ENCODE measurements at places on chromosomes 3 and 15.

- no peak for DNase-seq
Observed at GRCh38 chr15:40092979-40093869, 15.5 kb downstream of the BMF start.

DNA sequence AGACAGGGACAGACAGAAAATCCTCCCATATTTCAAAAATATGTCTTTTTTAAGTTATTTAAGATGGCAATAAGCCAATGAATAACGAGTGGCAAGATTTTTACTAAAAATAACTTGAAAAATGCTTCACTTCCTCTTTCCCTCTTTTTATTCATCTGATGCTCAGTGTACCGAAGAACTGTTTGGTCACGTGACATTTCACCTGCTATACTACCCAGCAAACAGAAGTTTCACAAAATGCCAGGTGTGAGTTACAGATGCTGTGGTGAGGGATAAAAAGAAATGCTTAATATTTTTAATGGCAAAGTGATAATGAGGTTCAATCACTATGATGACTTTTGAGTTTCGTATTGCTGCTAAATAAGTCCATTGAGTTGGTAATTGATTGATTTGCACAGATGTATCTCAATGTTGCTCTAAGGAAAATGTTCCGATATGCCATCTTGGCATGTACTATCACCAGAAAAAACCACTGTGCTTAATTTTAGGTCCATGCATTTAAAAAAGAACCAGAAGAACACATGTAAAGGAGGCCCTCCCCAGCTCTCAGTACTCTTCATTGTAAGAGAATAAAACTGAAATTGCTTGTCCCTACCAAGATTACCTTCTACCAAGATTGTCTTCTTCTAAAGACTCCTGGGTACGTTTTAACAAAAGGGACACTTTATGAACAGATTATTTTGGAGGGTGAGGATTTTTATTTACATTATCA is 26.0 kb upstream of the SEC62 start:
- DNase-seq = no peak

DNA sequence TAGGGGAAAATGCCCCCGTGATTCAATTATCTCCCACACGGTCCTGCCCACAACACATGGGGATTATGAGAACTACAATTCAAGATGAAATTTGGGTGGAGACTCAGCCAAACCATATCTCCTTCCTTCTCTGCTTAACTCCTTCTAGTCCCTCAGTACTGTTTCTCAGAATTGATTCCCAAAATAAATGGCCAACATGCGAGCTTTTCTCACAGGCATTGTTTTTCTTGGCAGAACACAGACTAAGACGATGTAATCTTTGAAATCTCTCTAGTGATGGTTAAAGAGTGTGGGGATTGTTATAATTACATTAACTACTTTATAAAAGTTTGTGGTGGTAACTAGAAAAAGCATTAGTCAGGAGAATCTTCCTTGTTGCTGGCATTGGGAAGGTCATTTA is 366.5 kb downstream of the LPP start:
- no peak for DNase-seq

- DNase-seq = no peak
Observed at GRCh38 chr3:87135412-87135811, 91.7 kb upstream of the CHMP2B start.

GRCh38 chr15:74252291-74252690 is 16.2 kb downstream of the CCDC33 start:
- no peak for DNase-seq

DNA sequence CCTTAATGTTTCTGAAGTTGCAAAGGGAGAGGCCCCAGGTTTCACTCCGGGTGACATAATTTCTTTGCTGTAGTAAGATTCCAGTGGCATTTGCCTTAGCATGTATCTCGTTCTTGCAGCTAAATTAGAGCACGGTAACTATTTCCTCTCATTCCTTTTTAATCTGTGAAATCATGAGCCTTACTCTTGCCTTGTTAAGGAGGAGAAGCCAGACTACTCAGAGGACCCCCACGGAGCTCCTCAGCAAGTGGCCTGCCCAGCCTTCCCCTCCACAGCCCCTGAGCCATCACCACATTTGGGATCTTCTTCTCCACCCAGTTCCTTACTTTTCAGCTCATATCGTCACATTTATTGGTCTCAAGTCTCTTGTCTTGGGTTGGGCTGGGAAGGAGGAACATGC is 54.2 kb downstream of the ABHD2 start:
- DNase-seq = no peak

DNA sequence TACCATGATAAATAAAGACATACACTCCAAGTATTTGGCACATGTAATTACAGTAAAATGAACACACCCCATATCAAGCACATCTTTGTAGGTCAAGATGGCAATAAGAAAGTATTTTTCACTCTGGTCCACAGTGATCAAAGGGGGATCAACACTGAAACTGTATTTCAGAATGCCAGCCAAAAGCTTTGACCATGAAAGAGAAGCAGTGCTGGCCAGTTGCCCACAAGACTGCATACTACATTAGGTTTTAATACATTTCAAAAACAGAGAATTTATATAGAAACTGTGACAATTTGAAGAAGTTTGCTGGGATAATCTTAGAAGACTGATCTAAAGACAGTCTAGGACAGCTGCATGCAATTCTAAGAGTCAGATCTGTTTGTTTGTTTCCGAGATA is 1035.3 kb downstream of the FHIT start:
- no peak for DNase-seq

GRCh38 chr15:66642514-66642913 is 59.5 kb upstream of the SMAD6 start:
- no peak for DNase-seq

GRCh38 chr3:79415356-79415755 is 352.4 kb downstream of the ROBO1 start:
- DNase-seq = no peak

DNA sequence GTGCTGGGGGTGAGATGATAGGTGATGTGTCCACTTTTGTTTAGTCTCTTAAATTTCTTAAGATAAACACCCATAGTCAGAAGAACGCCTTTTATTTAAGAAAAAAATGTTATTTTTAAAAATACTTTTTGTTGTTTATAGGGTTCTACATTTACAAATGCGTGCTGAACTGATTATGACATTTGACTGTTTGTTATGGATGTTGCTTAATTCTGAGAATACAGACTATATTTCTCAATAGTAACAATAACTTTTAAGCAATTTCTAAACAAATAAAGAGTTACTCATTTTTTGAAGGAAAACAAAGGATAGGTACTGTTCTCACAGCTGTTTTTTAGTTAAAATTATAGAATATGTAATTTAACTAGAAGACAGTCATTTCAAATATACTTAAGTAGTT is 249.9 kb upstream of the GBE1 start:
- no peak for DNase-seq

- no peak for DNase-seq
Observed at GRCh38 chr15:52309154-52309548, 13.5 kb upstream of the MYO5C start.

GRCh38 chr15:37372064-37372463 is 271.7 kb upstream of the MEIS2 start:
- no peak for DNase-seq

DNA sequence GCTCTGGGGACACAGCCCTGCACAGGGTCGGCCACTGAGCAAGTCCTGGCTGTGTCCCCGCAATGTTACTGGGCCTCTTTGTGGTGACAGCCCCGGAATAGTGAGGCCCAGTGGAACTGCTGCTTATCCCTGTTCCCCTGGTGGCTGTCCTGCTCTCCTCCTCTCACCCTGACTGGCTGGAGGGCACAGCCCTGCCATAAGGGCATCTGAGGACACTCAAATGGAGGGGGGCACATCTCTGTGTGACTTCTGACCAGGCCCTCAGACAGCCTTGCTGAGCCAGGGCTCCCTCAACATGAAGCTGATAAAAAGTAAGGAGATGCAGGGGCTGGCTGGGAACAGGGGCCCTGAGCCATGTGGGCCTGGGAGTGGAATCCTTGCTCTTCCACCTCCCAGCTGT is 127.4 kb upstream of the ATP2B2 start:
- no peak for DNase-seq

DNA sequence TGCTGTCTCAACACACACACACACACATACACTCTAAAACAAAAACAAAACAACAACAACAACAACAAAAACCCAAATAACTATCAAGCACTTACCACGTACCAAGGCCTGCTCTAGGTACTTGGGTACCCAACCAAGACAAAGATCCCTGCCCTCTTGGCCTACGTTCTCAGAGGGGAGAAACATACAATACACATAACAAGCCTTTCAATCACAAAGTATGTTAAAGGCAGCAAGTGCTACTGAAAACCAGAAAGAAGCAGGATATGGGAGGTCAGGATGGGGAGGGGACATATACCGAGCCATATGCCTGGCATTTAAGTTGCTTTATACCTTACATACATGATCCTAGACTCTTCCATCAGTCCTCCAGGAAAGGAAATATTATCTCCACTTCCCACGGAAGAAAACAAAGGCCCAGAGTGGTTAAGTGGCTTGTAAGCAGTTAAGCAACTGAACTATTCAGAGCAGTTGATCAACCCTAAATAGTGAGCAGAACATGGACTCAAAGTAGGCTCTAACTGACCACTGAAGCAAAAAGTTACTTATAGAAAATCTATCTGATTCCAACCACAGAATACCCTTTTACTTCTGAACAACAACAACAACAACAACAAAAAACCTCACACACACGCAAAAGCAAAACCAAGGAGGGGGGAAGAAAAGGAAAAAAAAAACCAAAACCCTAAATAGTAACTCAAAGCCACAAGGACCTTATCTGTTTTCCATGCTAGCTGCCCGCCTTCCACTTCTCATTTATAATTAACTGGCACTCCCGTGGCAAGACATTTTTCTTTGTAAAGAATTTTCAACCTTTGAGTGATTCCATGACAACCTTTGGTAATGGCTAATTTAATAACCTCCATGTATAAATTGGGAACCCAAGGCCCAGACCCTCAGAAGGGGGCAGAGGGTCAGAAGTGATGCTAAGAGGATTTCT is 21.0 kb downstream of the PRICKLE2 start:
- DNase-seq = no peak

DNA sequence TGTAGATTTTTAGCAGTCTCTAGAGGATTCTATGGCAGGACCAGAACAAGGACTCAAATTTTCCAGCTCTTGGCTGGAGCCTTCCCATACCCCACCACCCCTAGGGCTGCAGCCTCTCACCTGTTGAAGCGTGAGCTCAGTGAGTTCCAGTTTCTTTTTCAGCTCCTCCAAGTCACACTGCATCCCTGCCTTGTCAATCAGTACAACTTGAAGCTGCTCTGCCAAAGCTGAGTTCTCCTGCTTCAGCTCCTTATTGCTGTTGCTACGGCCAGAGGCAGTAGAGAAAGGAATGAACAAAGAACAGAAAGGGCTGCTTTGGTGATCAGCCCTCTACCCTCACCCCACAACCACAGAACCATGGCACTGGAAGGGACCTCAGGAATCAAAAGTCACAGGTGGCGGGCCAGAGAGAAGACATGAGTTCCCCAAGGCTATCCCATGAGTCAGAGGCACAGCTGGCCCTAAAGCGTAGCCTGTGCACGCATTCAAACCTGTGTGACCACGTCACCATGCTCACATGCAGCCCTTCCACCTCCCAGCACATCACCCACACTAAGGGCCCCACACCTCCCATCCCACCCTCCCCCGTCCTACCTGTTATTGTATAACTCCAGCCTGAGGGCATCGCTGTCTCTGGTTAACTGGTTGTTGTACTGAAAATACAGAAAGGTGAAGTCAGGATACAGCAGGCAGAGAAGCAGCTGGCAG is 83.3 kb upstream of the C2CD4B start:
- no peak for DNase-seq

GRCh38 chr3:124928333-124929202 is 6.0 kb downstream of the MUC13 start:
- peak; percentile 58 for DNase-seq

DNA sequence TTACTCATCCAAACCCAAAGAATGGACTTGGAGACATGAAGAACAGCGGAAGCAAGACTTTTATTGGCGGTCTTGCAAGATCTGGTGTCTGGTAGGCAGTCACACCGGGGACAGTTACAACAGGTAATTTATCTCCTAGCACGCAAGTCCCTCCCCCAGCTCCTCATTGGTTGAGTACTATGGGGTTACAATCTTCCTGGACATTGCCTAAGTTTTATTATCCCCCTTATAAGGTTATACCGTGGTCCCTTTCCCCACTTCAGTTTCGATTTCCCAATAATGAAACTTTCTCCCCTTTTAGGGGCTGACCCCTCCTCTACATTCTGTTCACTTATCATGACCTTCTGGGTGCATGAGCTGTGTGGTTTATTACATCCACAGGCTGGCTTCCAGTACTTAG is 18.7 kb downstream of the ARL8B start:
- no peak for DNase-seq

GRCh38 chr3:117995842-117996437 is 1038.7 kb downstream of the IGSF11 start:
- DNase-seq = no peak

- DNase-seq = no peak
Observed at GRCh38 chr3:139122612-139123011, 77.9 kb upstream of the PRR23C start.

DNA sequence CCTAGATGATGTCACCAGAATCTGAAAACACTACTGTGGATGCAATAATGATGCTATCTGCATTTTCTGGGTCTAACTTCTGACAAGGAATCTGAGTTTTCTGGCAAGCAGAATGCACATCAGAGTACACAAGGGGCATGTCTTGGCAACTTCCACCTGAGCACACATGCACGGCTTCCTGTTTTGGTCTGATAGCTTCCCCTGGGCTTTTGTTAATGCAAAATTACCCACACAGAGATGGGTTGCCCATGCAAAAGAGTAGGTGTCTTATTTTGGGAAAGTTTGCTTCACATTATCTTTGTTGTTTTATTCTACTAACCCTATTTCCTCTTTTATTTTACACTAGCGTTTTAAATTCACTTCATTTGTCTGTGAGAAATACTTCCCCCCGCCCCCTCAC is 74.2 kb upstream of the SATB1 start:
- DNase-seq = peak; percentile 58

DNA sequence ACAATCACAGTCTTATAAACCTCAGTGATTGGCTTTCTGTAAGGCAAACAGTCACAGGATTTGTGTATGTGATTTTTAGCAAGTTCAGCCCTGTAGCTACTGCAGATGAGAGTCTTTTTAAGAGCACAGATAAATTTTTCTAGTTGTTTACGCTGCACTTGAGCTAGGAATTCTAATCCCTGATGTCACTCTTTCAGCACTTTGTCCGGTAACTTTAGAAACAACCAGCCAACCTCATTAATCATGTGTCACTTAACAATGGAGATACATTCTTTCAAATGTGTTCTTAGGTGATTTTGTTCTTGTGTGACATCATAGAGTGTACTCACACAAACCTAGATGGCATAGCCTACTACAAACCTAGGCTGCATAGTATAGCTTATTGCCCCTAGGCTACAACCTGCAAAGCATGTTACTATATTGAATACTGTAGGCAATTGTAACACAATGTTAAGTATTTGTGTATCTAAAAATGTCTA is 36.8 kb upstream of the GOLGA6L2 start:
- no peak for DNase-seq

- DNase-seq = no peak
Observed at GRCh38 chr3:193446965-193447602, 68.5 kb upstream of the ATP13A5 start.

- no peak for DNase-seq
Observed at GRCh38 chr3:14803101-14803980, 15.4 kb upstream of the FGD5 start.

- DNase-seq = no peak
Observed at GRCh38 chr15:57892181-57892580, 173.3 kb downstream of the ALDH1A2 start.

- no peak for DNase-seq
Observed at GRCh38 chr15:43316016-43316970, 14.1 kb downstream of the LCMT2 start.

Data from CD4-positive, alpha-beta T cell treated with Interleukin-4 for 1 hour (primary cell).